ENCODE measurements at places on chromosomes 3 and 15.

DNA sequence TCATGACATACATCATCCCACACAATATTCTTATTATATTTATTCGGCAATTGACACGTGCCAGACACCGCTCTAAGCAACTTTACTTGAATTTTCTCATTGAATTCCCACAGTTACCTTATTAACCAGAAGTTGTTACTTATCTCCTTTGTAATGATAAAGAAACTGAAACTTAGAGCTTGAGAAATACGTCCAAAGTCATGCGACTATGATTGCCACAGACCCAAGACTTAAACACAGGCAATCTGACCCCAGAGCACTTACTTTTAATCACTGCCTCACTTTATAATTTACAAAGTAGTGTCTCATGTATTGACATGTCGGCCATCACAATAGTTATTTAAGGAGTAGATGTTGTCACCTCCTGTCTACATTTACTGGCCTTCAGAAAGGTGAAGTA is 64.7 kb downstream of the ATP13A4 start:
- no peak for DNase-seq

- no peak for DNase-seq
These were observed 54.4 kb upstream of the LRRN1 start for GRCh38 chr3:3744826-3745225.

GRCh38 chr3:120173056-120173675 is 78.9 kb upstream of the GSK3B start:
- DNase-seq = no peak

GRCh38 chr15:34794590-34795206 is 651 bp downstream of the ACTC1 start:
- no peak for DNase-seq

DNA sequence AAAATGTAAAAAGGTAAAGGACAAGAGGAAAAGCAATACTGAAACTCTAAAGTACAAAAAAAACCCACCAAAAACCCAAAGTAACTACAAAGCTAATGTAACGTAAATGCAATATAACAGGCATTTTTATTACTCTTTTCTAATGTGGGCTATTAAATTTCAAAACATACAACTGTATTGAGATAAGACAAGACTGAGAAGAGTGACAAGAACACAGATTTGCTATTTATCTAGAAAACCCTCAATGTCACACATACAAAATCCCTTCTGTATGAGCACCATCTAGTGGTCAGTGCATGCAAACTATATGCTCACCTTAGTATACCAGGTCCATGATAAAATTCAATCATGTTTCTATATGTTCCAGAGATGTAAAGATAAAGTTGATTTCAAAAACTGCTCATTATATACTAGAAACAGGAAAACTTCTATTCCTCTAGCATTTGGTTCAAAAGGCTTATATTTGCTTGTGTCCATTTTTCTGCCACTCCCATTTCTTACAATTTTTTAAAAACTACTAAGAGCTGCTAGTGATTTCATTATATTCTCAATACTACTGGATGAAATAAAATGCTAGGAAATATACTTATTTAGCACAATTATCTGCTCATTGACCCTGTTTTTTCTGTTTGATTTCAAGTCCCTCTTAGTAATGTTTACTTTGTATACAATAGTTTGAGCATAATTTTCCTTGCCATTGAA is 111.4 kb downstream of the DLG1 start:
- DNase-seq = peak; percentile 83

DNA sequence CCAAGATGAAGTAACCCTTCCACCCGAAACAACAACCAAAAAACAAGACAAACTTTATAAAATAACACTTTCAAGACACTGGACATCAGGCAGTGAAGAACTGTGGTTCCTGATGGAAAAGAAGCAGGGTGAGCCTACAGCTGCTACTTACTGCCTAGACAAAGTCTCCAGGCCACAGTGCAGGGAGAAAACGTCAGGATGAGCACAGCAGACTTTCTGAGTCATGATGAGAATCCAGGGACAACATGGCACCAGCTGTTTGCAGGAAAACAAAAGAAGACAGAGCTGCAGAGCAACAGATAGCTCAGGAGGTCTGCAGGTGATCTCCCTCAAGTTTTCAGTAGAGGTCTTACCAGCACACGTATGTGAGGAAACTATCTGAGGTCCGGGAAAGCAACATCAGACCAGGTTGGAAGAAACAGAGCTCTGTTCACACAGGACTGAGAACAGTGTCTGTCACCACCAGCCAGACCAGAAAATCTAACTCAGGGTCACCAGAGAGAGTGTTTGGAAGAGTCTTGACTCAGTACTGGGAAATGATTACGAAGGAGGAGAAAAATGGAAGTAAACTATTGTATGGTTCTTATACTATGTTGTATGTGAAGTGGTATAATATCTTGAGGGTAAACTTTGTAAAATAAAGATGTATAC is 108.9 kb downstream of the ANO10 start:
- no peak for DNase-seq

GRCh38 chr3:4053975-4054374 is 249.2 kb upstream of the SETMAR start:
- DNase-seq = no peak

GRCh38 chr15:60137711-60138396 is 133.7 kb downstream of the FOXB1 start:
- no peak for DNase-seq

- peak; percentile 13 for DNase-seq
These were observed 1.4 kb downstream of the FBLN2 start for GRCh38 chr3:13550423-13550690.

- peak; percentile 27 for DNase-seq
These were observed 47.2 kb upstream of the ATP2B2 start for GRCh38 chr3:10552631-10552943.

DNA sequence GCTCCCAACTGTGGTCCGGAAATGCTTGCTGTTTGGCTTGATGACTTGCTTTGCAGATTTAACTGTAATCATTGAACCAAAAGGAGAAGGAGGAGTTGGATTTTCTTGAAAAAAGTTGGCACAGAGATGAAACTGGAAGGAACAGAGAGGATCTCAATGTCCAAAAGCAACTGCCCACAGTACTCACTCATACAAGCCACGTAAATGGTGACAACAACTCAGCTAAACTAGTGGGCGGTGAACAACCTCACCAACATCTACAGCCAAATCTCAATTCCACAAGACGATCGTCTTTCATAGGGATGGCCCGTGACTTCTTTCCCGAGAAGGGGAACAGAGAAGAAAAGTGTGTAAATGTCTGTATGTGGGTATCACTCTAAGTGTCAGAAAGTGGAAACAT is 48.1 kb downstream of the MYO5C start:
- no peak for DNase-seq

All from hematopoietic multipotent progenitor cell treated with erythropoietin and hydrocortisone succinate and interleukin-3 and kit ligand, for 8 days (in vitro differentiated cells).